ENCODE measurements at places on chromosomes 5 and 9. TPM values are rescaled to one million over a fixed set of nuclear protein-coding genes. Genes with fewer than 3 reads are reported as not detected.

The LHX2 gene
- 3.6 TPM for total RNA-seq

The CCDC152 gene
- total RNA-seq: 0.07 TPM

The ACTBL2 gene
- total RNA-seq: not detected

The STK32A gene
- 8.9 TPM for total RNA-seq

The ENDOG gene
- total RNA-seq: 12.5 TPM

GRCh38 chr9:83649080-83649479 is 26.1 kb downstream of the IDNK start:
- peak; percentile 24 for DNase-seq

GRCh38 chr9:124835026-124835557 is 18.2 kb upstream of the WDR38 start:
- DNase-seq: no peak

- DNase-seq: no peak
Measured at GRCh38 chr5:35477911-35478310, 139.8 kb upstream of the SPEF2 start.

DNA sequence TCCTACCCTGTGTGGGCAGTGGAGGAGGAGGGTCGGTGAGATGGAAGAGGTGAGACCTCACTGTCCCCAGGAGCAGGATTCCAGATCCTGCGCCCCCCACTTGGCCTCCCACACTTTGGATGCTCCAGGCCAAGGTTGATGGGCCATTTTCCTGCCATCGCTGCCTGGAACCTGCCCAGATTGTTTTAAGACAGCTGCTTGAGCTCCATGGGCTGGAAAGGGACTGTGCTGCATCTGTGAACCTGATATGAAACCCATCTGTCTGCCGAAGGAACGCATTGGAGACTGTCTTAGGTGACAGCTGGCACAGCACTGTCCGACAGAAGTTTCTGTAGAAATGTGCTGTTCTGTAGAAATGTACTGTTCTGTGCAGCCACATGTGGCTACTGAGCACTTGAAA is 72.7 kb upstream of the SLC25A48 start:
- DNase-seq: no peak

- no peak for DNase-seq
Measured at GRCh38 chr9:27548055-27548741, 18.6 kb upstream of the MOB3B start.

DNA sequence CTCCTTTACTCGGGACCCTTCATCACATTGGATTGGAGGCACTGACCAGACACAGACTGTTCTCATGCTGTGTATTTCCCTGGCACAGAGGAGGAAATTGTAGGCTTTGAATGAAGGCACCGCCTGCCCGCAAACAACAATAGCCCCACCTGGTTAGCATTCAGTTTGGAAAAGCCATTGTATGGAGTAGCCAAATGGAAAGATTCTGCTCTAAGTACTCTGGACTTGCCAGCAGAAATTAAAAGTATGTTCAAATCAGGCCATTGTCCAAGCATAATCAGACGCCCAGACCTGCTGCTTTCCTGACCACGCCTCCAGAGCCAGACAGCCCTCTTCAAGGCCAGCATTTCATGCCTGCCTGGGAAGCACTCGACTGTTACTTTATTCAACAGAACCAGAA is 8.0 kb upstream of the SEMA4D start:
- DNase-seq: peak; percentile 14

- no peak for DNase-seq
Measured at GRCh38 chr9:101421653-101422065, 13.9 kb downstream of the ALDOB start.

- DNase-seq: no peak
Measured at GRCh38 chr9:87395804-87396479, 101.7 kb upstream of the DAPK1 start.

- DNase-seq: no peak
Measured at GRCh38 chr5:81044868-81045267, 84.7 kb downstream of the RASGRF2 start.

GRCh38 chr5:59171131-59171530 is 588.3 kb downstream of the RAB3C start:
- no peak for DNase-seq

- DNase-seq: no peak
Measured at GRCh38 chr5:132055441-132055807, 5.0 kb upstream of the IL3 start.

DNA sequence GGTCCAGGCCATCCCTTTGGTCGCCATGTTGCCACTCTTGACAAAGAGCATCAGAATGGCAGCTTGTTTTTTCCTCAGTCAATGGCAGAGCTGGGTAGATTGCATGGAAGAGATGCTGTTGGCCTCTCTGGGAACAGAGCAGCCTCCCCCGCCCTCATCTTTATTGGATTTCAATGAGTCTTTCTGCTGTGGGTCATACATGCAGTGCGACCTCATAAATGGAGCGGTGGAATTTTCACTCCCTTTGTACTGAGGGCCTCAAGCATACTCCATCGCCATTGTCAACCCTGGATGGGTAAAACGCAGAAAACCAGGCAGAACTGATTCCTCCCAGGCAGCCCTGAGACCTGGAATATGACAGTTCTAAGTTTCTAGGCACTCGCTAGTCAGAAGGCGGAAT is 71.8 kb downstream of the ZNF618 start:
- no peak for DNase-seq

DNA sequence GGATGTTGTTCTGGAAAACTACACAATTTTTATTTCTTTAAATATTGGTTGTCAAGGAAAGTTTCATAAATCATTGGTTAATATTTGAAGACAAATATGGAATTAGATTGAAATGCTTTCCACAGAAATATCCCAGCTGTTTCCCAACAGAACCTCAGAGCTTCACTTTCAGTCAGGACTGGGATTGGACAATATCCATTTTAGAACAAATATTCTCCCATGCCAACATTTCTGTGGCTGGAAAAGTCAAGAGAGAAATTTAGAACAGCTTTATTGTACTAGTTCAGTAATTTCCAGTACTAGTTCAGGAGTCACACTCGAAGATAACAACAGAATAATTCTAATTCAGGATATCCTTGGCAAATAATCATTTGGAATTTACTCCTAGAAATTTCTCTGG is 116.1 kb upstream of the TUT7 start:
- no peak for DNase-seq

DNA sequence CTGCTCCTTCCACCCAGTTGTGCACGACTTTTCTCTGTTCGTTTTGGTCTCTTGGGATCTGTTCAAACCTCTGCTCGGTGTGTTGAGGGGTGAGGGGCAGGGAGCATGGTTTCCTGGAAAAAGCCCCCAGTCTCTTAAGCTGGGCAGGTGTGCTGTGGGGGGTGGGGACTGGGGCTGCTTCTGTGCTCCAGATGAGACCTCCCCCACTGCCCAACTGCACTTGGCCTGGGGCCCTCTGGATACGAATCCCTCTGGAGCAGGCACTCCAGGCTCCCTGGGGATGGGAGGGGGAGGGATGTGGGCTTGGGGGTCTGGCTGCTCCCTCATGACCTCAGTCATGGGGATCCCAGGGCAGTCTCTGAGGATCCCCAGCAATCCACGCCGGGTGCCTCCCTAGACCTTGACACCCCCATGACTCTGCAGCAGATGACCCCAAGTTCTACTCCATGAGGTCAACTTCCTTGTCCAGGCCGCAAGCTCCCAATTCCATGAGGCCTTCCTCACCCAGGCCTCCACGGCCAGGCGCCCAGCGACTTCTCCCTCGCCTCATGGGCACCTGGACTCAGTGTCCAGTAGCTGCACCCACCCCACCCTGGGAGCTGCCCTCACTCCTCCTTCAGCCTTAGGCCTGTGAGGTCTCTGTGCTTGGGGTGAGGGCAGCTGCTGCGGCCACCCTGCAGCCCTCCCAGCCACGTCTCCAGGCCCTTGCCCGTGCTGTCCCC is 5.9 kb upstream of the AHRR start:
- no peak for DNase-seq

GRCh38 chr9:108094676-108094993 is 605.1 kb upstream of the KLF4 start:
- DNase-seq: no peak

DNA sequence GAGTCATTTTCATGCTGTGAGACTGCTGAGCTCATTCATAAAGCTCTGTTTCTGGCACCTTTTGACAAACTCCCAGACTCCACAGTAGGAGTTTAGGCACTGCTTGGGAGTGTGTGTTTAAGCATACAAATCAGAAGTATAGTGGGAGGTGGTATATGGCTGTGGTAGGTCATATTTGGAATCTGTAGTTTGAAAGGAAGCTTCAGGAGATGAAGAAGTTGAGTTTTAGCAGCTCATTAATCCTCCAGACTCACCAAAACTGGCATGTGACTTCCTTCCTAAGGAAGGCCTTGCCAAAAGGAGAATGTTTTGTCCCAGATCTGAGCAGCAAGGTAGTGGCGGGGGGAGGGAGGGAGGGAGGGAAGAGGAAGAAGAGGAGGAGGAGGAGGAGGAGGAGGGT is 52.8 kb downstream of the SAXO1 start:
- no peak for DNase-seq

DNA sequence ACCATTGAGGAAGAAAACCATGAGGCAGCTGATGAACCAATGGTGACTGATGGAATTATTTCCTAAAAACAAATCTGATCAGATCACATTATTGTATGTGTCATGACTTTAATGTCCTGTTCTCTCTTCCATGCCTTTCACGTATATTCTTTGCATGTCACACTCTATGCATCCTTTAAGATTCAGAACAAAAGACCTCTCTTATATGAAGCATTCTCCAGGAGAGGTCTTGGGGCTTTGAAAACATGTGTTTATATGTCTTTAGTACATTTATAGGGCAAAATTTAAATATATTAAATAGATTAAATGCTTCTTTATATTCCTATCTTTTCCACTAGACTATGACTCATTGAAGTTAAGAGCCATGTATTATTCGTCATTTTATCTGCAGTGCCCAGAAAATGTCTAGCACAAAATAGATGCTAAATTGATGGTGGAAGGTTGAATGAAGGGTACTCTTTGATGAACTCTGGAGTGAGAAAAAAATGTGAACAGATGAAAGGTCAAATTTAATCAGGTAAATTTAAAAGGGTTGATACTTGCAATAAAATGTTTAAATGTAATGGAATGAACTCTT is 196.3 kb downstream of the PSAT1 start:
- DNase-seq: no peak

DNA sequence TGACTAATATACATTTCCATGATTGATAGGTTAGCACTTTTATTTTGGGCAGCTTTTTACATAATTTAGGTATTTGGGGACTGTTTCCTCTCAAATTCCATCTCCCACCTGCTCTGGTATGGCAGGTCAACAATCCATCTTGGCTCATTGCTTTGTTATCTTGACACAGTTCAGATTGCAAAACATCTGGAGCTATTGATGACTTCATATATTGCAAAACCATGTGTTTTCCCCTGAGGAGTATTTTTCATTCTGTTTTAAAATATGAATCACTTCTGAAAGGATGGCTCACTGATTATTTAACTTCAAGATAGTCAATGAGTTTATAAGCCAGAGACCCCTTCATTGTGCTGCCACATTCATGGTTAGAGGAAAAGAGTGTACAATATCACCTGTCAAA is 1206.0 kb upstream of the C9orf72 start:
- DNase-seq: no peak

GRCh38 chr5:130331332-130331731 is 427.1 kb downstream of the CHSY3 start:
- DNase-seq: no peak

DNA sequence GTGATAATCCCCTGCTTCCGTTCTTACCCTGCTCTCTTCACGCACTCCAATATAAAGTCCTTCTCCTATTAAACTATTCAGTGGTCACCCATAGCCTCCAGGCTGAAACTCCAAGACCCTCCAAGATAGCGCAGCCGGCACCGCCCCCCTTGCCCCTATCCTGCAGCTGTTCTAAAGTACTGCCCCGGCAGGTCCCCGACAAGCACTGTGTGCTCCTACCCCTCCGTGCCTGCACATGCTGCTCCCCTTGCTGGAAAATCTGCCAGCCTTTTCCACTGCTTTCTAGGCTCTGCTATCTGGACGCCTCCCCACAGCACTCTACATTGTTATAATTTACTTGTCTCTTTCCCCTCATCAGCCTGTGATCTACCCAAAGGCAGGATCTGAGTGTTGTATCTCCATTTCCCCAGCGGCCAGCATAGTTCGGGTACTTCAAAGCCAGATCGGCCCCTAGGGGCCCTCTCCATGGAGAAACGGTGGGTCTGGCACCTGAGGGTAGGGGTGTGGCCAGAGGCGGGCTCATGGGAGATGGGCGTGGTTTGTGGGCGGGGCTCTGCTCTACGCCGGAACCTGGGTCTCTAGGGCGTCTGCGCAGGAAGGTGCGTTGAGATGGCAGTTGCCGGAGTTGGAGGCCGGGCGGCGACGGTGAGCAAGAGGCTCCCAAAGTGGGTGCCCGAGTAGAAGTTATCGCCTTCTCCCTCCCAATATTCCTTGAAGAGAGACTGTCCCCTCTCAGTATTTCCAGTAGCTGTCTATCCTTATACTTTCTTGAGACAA is 83.5 kb upstream of the RUSC2 start:
- DNase-seq: no peak

DNA sequence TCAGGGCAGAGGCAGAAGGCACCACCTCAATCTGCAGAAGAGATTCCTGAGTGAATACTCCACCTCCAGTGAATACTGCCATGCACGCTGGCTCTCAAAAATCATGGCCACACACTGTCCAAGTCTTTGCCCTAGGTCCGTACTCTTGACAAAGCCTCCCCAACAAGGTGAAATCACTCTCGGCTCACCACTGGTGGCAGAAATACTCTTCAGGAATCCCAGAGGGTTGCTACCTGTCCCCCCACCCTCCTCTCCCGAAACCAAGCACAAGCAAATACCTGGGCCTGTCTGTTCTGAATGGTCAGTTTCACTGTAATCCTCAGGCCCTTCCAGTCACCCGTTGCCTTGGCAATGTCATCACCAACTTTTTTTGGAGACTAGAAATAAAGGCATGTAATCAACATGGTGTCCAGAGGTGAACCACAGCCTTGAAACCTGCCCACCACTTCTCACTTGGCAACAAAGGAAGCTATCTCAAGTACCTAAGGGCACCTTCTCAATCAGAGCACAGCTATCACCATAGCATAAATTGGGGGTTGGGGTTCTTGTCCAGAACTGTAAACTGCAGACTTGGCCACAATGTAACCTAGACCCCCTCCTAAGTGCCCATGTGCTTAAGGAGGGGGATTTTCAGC is 1.8 kb downstream of the RPL12 start:
- no peak for DNase-seq

DNA sequence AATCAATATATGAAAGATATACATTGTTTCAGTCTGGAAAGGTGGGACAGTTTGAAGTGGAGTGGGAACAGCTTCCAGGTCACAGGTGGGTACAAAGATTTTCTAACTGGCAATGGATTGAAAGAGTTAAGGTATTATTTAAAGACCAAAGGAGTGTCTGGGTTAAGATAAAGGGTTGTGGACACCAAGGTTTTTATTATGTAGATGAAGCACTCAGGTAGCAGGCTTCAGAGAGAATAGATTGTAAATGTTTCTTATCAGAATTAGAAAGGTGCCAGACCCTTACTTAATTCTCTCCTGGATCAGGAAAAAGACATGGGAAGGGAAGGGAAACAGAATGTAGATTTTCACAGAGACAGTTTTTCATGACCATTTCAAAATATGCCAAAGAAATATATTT is 1174.8 kb downstream of the MAT2B start:
- DNase-seq: no peak

GRCh38 chr9:4515958-4516375 is 25.7 kb downstream of the SLC1A1 start:
- DNase-seq: no peak

All from lower leg skin (tissue), 4 donors.